Hematopoietic multipotent progenitor cell treated with erythropoietin and hydrocortisone succinate and interleukin-3 and kit ligand, for 4 days (in vitro differentiated cells): ENCODE measurements at places on chromosomes 2 and 18.

DNA sequence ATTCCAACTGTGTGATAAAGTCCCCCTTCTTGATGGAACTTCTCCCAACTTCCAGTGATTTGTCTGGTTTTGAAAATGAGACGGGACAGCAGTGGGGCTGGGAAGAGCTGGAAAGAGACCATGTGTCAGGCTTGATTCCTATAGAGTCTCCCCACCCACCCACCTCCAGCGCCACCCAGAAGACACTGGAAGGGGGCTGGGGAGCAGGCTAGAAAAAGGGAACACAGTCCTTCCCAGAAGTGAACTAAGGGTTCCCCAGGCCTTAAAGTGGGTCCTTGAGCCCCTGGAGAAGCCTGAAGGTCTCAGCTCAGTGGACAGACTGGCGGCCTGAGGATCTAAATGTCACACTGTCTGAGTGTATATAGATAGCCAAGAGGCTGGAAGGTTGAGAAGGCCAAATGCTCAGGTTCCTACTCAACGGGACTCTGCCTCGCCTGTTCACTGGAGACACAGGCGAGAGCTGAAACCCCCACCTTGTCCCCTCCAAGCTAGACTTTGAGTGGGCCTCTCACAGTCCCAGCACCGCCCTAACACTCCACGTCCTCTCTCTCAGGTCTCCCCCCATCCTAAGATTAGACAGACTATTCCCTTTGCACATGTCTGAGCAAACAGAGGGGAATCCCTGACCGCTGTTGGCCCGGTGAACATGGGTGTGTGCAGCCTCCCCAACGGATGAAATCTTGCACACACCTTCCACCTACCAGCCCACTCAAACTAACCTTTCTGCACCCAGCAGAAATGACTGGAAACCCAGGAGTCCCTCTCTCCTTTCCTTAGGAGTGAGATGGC is 1.6 kb downstream of the PKDCC start:
- no peak for DNase-seq

DNA sequence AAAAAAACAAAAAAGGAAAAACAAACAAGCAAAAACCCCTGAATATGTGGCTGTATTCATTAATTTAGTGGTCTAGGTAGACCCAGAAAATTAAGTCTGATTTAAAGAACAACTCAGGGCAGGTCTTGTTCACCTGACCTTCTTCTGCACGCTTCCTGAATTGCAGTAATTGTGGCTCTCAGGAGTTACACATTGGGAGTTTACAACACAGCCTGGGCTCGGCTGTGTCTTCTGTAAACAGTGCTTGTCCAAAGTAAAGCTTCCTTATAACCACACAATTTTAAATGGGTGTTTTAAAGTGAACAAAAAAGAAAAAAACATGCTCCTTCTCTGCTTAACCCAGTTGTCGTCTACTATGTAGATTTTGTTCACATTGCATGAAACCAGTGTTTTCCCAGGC is 8.3 kb upstream of the MTIF2 start:
- no peak for DNase-seq

DNA sequence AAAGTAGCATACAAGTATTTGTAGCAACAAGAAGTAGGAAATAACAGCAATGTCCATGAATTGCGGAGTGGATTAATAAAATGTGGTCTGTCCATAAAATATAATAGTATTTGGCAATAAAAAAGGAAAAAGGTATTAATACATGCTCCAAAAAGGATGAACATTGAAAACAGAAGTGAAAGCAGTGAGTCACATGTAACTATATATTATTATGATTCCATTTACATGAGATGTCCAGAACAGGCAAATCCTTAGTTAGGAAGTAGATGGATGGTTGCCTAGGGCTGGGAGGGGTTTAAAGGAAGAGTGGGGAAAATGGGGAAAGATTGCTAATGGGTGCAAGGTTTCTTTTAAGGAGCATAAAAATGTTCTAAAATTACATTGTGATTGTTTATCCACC is 44.5 kb downstream of the CCDC74A start:
- DNase-seq = no peak

DNA sequence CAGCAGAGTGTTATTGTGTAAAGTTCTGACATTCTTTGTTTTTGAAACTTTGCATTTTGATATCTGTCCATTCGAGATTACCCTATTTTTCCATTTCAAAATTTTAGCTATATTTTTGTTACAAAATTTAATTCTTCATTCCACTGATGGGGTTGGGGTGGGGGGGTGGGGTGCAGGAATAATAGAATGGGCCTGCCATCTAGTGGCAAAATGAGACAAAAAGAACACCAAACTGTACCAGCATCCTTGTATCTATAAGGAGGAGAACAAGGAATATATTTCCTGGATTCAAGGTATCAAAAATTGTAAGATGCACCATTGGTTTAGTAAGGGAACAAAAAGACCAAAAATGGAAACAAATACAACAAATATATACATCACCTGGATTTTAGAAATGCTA is 27.9 kb upstream of the TTR start:
- peak; percentile 15 for DNase-seq

GRCh38 chr2:230849633-230850357 is 14.9 kb upstream of the ITM2C start:
- peak; percentile 76 for DNase-seq

DNA sequence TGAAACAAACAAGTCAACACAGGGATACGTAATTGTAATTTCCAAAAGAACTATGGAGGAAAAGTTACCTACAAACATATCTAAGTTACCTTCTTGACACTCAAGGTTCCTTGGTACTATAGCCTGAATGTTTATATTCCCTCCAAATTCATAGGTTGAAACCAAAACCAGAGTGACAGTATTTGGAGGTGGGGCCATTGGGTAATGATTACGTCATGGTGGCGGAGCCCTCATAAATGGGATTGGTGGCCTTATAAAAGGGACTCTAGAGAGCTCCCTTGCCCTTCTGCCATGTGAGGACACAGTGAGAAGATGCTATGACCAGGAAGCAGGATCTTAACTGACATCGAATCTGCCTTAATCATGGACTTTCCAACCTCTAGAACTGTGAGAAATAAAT is 87.3 kb downstream of the PMAIP1 start:
- DNase-seq = no peak

- DNase-seq = no peak
These were observed 70.2 kb downstream of the ACAA2 start for GRCh38 chr18:49743117-49743567.
